ENCODE measurements at places on chromosomes 2 and 18.

- no peak for DNase-seq
Observed at GRCh38 chr2:182682210-182682609, 33.8 kb upstream of the DNAJC10 start.

DNA sequence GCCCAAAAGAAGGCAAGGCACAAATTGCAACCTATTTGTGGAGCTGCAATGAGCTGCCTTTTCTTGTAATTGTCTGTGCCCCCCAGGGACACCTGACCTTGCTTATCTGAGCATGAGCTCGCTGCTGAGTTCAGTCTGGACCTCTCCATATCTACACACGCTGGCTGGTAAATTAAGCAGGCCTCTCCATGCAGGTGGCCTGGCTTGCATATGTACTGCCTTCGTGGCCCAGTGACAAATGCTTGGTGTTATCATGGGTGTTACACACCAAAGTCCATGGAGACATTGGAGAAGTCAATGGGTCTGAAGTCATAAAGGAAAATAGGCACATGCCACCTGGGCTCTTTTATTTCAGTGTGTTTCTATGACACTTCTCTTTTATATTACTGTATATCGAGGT is 121.2 kb downstream of the IRS1 start:
- DNase-seq, result no peak

DNA sequence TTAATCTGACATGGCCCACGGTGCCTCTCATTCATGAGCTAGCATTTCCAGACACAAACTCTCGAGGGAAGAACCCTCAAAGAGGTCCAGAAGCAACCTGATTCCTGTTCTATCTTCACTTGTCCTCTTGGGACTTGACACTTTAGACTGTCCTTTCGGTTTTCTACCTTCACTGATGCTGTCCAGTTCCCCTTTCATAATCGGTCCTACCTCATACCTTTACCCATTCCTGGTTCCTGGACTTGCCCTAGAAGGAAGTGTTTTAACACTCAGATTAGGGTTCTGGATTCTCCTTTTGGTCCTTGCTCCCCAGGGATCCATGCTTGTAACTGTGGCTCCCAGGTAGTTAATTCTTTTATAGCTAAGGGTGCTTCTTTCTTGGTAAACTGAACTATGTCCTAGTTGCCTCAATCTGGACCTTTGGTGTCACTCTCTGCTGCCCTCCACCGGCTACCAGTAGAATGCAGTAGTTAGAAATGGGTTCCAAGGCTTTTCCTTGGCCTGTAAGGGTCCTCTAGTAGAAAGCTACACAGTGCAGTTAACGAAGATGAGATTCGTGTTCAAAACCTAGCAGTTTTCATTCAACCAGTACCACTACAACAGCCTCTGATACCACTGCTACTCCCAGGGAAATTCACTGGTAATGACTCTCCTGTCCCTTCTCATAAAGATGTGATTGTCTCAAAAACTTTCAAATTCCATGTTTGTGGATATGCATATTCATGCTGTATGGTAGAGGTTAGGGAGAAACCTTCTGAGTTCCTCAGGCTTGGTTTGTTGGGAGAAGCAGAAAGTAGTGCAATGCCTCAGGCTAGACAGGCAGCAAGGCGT is 178.1 kb upstream of the CYP26B1 start:
- no peak for DNase-seq

GRCh38 chr2:37886745-37887144 is 38.3 kb upstream of the RMDN2 start:
- no peak for DNase-seq

Data from CD4-positive, alpha-beta T cell treated with Interferon gamma for 1 hour (primary cell).